Activated naive CD4-positive, alpha-beta T cell treated with anti-CD3 and anti-CD28 coated beads for 36 hours (primary cell): ENCODE measurements at places on chromosomes 13 and 19. TPM values are rescaled to one million over a fixed set of nuclear protein-coding genes. Genes with fewer than 3 reads are reported as not detected.

SHANK1 gene
- not detected for total RNA-seq

DNA sequence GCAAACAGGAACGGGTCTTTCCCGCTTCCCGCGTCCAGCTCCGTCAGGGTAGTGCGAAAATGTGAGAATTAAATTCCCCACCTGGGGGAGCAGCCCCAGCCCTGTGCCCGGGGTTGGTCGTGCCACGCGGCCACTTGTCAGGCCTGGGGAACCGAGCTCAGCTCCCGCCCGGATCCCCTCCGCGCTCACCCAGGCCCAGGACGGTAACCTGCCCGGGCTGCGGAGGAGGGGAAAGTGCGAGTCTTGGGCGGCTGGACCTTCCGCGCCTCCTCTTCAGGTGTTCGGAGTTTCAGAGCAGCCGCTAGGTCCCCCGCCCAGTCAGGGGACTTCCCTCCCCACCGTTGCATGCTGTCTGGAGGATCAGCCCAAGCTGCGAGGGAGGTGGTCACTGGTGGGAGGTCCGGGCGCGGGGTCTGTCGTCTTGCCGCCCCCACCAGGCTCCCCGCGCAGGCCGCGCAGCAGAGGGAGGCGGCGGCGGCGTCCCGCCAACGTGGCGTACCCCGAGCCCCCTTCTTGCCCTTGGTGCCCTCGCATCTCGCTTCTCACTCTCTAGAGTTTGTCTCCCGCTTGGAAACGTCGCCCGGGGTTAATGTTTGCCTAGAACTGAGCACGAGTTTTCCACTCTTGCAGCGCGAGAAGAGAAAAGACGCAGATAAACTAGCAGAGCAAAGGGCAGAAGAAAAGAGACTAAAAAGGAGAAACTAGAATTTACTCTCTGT, 8.1 kb downstream of the URAD start:
- no peak for DNase-seq

DNA sequence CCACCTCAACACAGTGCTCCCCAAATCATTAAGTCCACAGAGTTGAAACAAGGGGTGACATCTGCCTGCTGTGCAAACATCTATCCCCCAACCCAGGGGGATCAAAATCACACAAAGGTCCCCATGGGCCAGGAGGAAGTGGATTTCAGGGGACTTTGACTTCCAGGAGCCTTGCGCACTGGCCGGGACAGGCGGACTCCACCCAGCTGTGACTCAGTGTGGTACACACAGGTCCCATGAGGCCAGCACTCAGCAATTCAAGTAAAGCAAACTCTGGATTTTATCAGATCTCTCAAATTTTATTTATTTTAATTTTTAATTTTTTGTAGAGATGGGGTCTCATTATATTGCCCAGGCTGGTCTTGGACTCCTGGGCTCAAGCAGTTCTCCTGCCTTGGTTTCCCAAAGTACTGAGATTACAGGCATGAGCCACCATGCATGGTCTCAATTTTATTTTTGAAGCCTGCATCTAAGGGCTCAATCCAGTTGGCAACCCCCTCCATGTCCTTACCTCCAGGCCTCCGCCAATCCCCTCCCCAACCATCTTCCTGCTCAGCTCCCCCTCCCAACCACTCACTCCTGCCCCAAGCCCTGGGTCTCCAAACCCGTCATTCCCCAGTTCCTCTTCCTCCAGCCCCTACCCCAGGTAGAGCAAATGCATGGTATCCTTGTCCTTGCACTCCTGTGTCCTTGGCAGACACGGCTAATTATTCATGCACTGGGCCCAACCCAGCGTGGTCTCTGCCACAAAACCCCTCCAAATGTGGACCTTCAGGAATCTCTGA, 18.2 kb downstream of the ARHGAP33 start:
- no peak for DNase-seq

DNA sequence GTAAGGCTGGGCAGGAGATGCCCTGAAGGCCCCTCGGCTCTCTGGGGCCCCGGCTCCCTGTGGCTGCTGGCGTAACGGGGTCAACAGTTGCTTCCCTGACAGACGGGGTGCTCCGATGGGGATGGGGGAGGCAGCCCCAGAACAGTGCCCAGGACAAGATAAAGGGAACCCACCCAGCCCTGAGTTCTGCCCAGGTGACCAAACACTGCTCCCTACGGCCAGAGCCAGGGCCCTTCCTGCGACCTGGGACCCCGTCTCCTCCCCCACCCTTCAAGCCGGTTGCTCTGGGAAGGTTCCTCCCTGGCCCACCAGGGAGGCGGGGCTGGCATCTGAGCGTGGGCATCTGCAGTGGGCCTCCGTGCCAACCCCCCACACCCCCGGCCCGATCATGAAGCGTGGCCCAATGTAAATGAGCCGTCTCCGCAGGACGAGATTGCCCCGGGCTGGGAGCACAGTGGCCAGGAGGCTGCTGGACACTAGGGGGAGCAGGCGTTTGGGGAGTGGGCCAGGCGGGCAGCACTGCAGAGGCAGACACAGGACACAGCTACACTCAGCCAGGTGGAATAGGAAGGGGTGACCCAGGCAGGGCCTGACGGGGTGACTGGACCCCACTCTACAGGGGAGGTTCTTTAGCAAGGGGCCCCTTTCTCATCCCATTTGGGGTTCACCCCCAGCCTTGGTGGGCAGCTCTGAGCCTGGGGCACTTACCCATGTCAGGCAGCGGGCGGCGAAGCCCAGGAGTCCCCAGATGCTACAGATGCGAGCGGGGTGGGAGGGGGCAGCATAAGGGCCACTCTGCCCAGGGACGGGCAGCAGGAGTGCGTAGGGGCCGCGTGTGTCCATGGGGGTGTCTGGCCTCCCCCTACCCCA, 1.2 kb upstream of the NKPD1 start:
- DNase-seq, result no peak

GRCh38 chr19:55198651-55199050, 10.7 kb downstream of the PTPRH start:
- no peak for DNase-seq

GRCh38 chr19:39133431-39134270, 8.1 kb downstream of the PAK4 start:
- DNase-seq, result no peak
